CD4-positive, alpha-beta memory T cell (primary cell): ENCODE measurements at places on chromosomes 1 and 21.

GRCh38 chr1:182563095-182563494, 26.0 kb downstream of the RNASEL start:
- no peak for DNase-seq

- DNase-seq, result no peak
These were observed 3.1 kb upstream of the GNB1 start for GRCh38 chr1:1893997-1894353.

- DNase-seq, result no peak
These were observed 79.0 kb downstream of the ZNF281 start for GRCh38 chr1:200330741-200331428.

DNA sequence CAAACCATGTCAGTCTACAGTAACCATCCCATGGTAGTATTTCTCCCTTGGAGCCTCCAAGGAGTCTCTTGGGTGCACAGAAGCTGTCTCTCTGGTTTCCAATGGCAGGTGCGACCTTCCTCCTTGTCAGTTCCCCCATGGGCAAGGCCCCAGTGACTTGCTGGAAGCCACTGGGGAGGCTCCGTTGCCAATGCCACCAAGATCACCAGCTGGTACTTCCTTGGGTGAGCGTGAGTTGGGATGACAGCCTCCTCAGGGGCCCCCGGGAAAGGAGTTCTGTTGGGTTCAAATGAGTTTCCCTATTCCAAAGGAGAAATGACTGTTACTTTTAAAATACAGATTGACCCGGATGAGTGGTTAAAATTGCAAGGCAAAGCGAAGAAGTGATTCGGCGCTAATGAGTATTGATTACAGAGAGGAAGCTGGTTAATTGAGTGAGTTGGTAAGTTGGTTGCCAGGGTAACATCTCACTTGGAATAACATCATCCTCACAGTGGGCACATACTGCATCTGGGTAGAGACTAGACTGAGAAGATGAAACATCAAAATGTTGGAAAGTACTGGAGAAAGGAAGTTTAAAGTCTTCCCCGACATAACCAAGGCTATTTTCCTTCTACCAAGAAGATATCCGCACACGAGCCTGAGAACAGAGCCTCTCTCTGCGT, 53.0 kb upstream of the LAPTM5 start:
- DNase-seq, result no peak

- peak; percentile 6 for DNase-seq
These were observed 235.2 kb downstream of the KCNT2 start for GRCh38 chr1:196372896-196373536.

- DNase-seq, result no peak
These were observed 86.7 kb downstream of the PEX14 start for GRCh38 chr1:10561497-10561896.

DNA sequence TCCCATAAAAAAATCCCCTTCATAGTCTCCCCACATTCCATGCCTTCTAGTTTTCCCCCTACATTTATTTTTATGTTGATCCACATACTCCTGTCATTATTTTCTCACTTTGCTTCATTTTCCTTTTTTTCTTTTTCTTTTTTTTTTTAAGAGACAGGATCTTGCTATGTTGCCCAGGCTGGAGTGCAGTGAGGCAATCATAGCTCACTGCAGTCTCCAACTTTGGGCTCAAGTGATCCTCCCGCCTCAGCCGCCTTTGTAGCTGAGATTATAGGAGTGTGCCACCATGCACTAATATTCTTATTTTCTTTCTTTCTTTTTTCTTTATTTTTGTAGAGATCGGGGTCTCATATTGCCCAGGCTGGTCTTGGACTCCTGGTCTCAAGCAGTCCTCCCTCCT, 7.8 kb downstream of the RNF2 start:
- DNase-seq, result no peak

GRCh38 chr1:230414102-230414501, 12.0 kb downstream of the PGBD5 start:
- DNase-seq, result no peak

DNA sequence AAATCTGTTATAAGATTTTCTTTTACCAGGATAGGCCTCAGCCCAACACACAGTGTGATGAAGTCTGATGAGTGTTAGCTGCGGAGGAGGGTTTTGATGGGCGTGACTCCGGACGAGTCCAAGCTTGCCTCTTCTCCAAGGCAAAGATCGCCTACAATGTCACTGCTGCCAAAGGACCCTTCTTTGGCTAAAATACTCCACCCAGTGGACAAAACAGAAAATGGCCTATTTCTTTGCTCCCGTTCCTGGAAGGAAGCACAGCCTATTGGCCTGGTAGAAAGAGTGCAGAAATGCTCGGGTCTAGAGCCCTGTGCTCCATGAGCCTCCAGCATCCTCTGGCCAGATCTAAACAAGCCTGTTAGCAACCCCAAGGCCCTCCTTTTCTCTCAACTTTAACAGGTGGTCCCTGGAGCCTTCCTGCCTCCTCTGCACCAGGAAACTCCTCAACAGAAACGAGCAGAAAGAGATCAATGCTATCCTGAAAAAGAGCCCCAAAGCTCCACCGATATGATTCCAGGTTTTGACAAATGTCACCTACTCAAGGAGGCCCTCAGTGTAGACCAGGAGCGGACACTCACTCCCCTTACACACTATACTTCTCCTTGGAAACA, 3.4 kb upstream of the CASQ2 start:
- no peak for DNase-seq

- DNase-seq, result no peak
These were observed 7.8 kb downstream of the CASZ1 start for GRCh38 chr1:10788592-10789006.
